SJCRH30 (cell line): ENCODE measurements at places on chromosomes 16 and 17. TPM values are rescaled to one million over a fixed set of nuclear protein-coding genes. Genes with fewer than 3 reads are reported as not detected.

CLEC18C gene
- total RNA-seq = 0.38 and 1.1 TPM in 2 replicates

KRTAP1-5 gene
- not detected in 2 replicates for total RNA-seq

CA5A gene
- not detected in 2 replicates for total RNA-seq

GRCh38 chr16:1057252-1057932 lies 15.2 kb upstream of the SSTR5 start:
- no peak for DNase-seq

GRCh38 chr16:85307552-85308364 lies 195.5 kb upstream of the CIBAR2 start:
- no peak for DNase-seq

DNA sequence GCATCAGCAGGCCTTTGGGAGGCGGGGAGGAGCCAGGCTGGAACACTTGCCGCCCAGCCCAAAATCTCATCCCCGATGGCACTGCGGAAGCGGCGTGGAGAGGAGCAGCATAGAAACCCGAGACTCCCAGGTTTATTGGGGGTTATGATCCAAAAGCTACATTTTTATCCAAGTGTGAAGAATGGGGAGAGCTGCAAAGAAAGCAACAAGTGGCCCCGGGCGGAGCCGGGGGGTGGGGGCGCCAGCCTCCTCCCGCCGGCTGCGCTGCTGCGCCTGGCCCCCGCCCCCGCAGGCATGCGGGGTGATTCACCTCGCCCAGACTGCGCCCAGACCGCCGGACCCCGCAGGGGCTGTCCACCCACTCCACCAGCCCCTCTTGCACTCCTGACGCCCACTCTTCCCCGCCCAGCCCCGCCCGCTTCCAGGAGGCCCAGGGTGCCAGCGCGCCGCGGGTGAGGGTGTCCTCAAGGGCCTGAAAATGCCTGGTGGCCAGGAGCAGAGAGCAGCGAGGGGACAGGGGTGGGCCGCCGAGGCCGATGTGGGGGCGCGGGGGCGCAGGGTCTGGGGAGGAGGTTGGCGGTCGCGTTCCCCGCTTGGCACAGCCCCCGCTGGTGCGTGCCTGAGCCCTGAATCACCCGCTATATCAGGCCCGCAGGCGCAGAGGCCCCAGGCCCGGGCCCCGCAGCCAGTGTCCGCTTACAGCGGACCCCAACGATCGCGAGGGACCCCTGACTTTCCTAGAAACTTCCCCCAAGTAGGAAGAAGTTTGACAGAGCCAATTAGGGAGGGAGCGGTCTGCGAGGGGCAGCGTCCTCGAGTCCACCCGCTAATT lies 1.3 kb downstream of the CAVIN1 start:
- peak; percentile 52 for DNase-seq

GRCh38 chr16:56625943-56626654 lies 518 bp downstream of the MT1E start:
- no peak for DNase-seq

DNA sequence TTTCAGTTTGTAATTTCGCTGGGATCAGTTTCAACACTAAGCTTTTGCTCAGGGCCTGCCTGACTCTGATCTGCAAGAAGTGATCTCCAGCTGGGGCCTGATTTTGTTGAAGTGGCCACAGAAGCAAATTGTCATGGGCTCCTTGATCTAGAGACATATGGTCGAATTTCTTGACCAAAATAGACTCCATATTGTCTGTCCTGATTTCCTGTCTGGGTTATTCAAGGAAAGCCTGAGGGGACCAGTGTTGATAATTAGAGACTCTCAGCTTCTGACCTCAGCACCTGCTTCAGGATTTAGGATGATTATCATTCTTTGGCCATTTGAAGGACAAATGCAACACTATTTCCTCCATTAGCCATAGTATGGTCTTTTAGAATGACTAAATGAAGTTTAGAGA lies 48.9 kb upstream of the MSI2 start:
- peak; percentile 53 for DNase-seq

DNA sequence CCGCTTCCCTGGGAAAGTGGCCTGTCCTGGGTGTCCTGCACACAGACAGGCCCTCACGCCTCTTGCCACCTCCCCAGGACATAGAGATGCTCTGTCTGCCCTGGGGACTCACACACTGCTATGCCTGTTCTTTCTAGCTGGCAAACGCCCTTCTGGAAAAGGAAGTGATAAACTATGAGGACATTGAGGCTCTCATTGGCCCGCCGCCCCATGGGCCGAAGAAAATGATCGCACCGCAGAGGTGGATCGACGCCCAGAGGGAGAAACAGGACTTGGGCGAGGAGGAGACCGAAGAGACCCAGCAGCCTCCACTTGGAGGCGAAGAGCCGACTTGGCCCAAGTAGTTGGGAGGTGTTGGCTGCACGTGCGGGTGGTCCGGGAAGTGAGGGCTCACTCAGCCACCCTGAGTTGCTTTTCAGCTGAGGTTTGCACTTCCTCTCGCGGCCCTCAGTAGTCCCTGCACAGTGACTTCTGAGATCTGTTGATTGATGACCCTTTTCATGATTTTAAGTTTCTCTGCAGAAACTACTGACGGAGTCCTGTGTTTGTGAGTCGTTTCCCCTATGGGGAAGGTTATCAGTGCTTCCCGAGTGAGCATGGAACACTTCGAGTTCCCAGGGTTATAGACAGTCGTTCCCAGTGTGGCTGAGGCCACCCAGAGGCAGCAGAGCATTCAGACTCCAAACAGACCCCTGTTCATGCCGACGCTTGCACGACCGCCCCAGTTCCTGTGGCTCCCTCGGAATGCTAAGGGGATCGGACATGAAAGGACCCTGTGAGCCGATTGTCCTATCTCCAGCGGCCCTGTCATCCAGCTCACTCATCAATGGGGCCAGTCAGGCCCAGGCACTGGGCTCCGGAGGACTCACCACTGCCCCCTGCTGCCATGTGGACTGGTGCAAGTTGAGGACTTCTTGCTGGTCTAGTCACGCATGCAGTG lies 3.5 kb upstream of the RPL13 start:
- DNase-seq = peak; percentile 91
